ENCODE measurements at places on chromosomes 6 and 20.

- no peak for DNase-seq
These were observed 26.3 kb downstream of the C6orf89 start for GRCh38 chr6:36912030-36912454.

DNA sequence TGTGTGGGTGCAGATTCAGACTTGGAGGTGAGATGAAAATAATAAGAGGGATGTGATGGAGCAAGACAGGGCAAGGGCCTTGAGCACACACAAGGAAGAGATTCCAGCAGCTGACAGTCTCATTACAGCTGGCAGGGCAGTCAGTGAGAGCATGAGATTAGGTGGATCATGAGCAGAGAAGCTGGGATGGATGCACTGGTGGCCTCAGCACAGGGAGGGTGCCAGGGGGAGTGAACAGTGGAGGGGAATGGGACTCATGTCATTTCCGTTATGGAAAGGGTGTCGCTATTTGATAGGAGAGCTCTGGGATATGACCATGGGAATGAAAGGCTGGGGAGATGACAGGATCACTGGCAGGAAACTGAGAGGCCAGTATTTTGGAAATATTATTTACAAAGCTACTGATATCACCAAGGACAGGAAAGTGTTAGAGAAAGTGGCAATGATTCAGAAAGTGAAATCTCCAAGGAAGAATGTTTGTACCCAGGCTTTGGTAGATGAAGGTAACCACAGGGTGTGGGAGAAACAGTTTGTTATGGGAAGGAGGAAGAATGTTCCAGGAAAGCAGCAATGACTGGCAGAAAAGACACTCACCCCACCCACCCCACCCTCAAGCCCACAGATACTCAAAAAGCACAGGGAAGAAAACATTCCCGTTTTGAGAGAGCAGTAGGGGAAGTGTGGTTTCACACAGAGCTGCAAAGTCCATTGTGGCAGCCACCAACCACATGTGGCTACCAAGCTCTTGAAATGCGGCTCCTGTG lies 214.7 kb upstream of the PROKR2 start:
- DNase-seq = no peak

- DNase-seq = no peak
These were observed 2.5 kb upstream of the FOXQ1 start for GRCh38 chr6:1309366-1309765.

GRCh38 chr20:9200620-9201019 lies 131.7 kb downstream of the PLCB4 start:
- DNase-seq = no peak

DNA sequence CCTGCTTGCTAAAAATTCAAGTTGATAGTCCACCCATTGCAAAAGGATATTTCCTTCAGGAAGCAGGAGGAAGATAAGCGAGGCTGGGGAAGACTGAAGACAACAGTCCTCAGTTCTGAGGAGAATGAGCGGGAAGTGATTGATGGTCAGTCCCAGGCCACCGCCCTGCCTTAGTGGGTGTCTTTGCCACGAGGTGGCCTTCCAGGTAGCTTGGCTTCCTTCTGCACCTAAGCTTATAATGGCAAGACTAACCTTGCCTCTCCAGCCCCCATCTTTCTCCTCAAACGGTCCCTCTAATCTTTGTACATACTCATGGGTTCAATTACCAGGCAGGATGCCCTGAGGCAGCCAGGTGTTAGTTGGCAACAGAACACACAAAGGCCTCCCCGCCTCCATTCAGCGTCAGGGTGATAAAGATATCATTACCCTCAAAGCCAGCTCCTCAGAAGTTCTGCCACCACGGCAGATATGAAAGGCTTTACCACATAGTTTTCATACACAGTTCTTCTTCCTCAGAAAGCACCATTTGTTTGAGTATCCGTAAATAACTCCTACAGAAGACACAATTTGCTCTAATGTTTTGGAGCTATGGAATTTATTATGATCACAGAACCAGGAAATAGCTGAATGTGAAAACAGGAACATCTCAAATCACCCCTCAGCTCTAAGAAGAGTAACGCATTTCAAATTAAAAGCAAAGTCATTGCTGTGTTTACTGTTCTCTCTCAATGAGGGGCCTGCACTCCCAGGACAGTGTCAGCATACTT lies 249.4 kb downstream of the ATXN1 start:
- no peak for DNase-seq

DNA sequence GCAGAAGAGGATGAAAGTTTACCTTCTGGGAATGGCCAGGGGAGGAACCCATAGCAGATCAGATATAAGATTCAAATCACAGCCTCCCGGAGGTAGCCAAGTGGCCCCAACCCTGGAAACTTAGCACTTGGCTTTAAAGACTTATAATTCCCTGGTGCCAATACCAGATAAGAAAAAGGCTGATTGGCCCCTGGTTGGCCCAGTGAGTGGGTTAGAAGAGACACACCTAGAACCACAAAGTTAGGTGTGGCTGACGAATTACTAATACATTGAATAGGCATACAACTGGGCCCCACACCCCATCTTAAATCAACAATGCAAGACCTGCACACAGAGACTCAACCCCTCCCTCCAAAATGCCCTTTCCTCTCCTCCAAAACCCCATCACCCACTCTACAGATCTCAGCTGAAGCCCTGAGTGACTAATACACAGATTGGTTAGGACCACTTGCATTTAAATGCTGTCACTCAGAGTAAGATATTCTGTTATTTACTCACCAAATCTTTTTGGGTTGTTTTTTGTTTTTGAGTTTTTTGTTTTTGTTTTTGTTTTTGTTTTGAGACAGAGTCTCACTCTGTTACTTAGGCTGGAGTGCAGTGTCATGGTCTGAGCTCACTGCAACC lies 315.4 kb upstream of the JARID2 start:
- no peak for DNase-seq

DNA sequence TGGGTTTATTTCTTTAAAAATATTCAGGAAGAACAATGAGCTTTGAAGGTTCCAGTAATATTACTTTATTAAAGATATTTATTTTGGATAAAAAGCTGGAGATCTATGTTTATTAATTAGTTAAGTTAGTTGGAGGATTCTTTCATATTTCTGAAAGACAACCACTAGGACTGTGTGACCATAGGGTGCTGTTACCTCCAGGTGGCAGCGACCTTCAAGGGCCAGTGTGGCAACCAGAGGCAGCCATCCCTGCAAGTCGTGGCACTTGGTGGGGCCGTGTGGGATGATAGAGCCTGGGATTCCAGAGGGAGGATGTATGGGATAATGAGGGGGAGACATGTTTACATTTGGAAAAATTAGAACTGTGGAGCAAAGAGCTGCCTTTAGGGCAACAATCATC lies 95.5 kb upstream of the SCP2D1 start:
- DNase-seq = no peak

GRCh38 chr20:955111-955510 lies 39.0 kb upstream of the ANGPT4 start:
- no peak for DNase-seq

DNA sequence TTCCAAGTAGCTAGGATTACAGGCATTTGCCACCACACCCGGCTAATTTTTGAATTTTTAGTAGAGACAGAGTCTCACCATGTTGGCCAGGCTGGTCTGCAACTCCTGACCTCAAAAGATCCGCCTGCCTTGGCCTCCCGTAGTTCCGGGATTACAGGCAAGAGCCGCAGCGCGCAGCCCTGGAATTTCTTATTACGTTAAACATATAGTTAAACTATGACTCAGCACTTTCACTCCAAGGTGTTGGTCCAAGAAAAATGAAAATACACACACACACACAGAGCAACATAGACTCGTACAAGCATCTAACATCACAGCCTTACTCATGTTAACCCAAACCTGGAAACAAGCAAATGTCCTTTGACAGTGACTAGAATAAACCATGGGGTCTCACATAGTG lies 663.9 kb downstream of the PRKN start:
- no peak for DNase-seq

DNA sequence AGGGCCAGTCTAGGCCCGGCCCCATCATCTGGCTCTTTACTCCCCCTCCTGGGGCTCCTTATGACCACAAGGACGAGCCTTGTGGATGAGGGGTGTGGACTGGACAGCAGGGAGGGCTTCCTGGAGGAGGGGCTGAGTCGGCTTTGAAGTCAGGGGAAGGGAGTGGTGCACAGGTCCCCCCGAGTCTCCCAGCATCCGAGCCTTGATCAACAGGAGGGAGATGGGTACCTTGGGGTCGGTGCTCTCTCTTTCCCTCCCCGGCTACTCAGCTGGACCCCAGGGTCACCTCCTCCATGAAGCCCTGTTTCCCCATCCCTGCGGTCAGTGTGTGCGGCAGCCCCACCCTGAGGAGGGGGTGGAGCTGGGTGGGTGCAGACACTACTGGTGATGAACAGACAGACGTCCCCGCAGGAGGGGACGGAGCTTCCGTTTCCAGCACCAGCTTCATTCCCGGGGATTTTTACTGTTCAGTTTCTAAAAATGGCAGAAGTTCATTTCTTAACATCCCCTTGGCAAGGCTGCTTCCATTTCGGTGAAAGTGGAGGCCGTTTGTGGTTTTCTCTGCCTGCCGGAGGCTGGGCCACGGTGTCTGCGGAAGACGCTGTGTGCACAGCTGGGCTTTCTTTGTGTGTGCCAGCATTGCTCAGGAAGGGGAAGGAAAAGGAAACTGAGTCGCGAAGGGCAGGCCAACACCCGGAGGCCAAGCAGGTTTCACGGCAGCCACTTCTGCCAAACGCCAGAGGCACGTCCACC lies 19.6 kb downstream of the NTSR1 start:
- no peak for DNase-seq

DNA sequence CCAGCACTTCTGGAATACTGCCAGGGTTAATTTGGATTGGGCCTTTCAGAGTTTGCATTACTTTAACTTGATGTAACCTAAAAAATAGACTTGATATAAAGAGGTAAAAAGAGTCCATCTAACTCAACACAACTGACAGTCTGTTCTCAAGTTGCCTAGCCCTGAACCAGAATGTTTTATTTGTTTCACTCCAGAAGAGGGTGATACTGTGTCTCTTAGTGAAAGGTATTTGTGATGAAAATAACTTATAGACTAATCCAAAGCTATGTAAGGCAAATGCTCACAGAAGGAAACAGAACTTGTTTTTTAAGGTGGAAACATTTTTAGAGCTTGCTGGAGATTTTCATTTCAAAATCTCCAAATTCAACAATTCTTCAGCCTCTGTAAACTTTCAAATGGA lies 469.1 kb upstream of the RUNX2 start:
- no peak for DNase-seq

- DNase-seq = no peak
These were observed 5.7 kb downstream of the CCDC170 start for GRCh38 chr6:151499551-151499950.

DNA sequence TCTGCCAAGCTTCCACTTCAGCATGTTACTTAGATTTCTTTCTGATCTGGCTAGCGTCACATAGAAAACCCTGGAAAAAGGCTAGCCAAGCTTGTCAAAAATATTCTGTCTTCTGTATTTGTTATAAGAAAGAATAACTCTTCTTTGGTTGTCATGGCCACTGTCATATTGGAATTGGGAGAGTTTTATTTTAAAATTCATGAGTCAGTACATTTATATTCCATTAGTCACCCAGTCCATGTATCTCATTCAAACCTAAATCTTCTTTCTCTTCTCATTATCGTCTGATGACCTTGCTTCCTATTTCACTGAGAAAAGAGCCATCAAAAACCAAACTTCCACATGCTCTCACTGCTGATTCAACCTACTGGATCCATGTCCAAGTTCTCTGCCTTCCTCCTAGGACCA lies 65.7 kb downstream of the EPM2A start:
- no peak for DNase-seq

DNA sequence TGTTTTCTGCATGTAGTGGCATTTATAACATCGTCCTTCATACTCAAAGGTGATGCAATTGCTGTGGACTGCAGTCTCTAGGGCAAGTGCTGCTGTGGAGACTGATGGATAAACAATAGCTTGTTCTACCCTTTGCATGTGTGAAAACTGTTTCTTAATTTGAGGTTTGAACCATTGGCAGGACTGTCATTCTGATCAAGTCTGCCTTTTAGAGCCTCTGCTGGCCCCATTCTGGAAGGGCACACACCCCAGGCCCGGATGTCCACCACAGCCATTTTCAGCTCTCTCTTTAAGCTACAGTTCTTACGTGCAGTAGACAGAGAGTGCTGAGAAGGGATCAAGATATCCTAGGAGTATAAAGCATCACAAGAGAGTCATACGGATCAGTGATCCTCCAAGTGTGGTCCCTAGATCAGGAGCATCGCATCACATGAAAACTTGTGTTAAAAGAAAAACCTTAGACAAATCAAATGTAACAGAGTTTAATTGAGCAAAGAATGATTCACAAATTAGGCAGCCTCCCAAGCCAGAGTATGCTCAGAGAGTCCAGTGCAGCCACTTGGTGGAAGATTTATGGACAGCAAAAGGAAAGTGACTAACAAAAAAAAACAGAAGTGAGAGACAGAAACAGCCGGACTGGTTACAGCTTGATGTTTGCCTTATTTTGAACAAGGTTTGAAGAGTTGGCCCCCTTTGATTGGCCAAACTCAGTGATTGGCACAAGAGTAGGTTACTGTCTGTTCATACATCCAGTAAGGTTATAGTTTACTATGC lies 52.0 kb downstream of the FRK start:
- DNase-seq = no peak

- no peak for DNase-seq
These were observed 73.0 kb upstream of the HMGN3 start for GRCh38 chr6:79307321-79308036.

DNA sequence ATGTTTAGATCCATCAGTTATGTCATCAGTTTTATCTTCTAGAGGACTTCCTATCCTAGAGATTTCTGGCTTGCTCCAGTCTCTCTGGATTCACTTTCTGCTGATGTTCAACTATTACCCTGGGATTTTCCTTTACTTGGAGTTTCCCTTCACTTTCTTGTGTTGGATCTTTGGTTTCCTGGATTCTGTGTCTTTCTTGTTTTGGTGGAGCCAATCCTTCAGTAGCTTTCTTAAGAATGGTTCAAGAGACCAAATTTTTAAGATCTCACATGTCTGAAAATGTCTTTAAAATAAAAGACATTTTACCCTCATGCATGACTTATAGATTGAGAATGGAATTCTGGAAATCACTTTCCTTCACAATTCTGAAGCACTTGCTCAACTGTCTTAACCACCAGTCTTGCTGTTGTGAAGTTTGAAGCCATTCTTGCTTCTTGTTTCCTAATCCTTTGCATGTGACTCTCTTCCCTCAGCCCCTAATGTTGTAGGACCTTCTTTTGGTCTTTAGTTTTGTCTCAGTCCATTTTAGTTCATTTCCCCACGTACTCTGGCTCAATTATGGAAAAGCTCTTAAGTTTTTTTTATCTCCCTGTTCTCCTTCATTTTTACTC lies 87.9 kb downstream of the ARID1B start:
- DNase-seq = no peak

- DNase-seq = no peak
These were observed 4.8 kb downstream of the F13A1 start for GRCh38 chr6:6315660-6316059.

DNA sequence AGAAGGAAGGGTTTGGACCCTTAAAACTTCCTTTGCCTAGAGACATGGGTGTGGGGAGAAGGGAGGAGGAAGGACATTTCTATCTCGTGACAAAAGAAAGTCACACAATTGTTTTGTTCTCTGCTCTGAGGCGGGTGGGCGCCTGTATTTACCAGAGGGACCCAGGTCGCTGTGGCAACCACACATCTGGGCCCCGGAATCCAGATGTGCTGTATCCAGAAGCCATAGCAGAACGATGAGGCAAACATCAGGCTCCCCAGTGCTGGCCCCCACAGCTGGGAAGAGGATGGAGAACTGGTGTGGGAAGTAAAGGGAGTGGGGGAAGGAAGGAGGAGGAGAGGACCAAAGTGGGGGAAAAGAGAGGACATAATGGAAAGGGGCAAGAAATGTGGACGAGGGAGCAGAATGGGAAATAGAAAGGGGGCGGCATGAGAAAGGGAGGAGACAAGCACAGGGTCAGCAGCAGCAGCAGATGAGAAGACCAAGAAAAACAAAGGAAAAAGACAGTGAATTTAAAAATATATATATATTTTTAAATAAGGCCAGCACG lies 3.4 kb upstream of the TNXB start:
- no peak for DNase-seq

- DNase-seq = no peak
These were observed 23.9 kb downstream of the SERPINB6 start for GRCh38 chr6:2947445-2947844.

All from cerebellar nuclear complex (tissue), 1 donor.